ENCODE measurements at places on chromosomes 13 and 19. TPM values are rescaled to one million over a fixed set of nuclear protein-coding genes. Genes with fewer than 3 reads are reported as not detected.

Gene GJB6
- total RNA-seq, result not detected

Gene TINCR
- not detected for total RNA-seq

Gene C13orf42
- total RNA-seq, result not detected

Gene ZNF66
- 1.7 TPM for total RNA-seq

Gene ITGBL1
- 42.5 TPM for total RNA-seq

Gene ABHD8
- 13.8 TPM for total RNA-seq

Gene MYBPC2
- under 0.01 TPM for total RNA-seq

Gene CEACAM20
- not detected for total RNA-seq

DNA sequence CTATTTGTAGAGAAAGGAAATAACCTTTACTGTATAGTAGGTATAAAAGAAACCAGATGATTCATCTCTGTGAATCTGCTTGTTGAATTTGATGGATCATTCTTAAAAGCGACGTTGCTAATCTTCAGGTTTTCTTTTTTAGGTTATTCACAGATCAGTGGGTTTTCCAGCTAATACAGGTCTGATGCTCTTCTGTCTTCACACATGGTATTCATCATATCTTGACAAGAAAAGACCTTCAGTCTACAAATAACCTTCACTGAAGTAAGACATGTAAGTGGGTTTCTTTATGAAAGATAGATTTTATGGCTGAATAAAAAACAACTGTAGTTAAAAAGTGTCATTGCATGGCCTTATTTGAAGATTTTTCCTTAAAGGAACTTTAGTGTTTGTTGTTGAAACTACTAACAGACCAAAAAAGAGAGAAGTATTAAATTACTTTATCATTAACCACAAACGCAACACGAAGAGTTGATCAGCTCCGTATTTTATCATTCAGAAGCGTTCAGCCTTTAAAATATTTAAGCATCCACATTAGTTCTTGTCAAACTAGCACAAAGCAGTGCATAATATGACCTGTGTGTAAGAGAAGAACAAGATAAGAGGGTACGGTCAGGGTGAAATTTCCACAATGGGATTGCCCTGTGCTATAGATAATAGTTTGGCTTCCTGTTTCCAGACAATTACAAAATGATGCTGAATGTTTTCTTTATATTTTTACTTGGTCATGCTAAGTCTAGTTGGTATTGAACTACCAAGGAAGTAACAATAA, 299.5 kb downstream of the MZT1 start:
- no peak for DNase-seq

- DNase-seq, result peak; percentile 83
Measured at GRCh38 chr19:47713046-47714021, at the start of gene EHD2. Gene EHD2, plus strand, starts transcription at chr19:47713422. Its CDS starts 3,191 bp downstream, at chr19:47716613.

- peak; percentile 87 for DNase-seq
Measured at GRCh38 chr19:18551631-18552030, 6.0 kb upstream of the KXD1 start.

DNA sequence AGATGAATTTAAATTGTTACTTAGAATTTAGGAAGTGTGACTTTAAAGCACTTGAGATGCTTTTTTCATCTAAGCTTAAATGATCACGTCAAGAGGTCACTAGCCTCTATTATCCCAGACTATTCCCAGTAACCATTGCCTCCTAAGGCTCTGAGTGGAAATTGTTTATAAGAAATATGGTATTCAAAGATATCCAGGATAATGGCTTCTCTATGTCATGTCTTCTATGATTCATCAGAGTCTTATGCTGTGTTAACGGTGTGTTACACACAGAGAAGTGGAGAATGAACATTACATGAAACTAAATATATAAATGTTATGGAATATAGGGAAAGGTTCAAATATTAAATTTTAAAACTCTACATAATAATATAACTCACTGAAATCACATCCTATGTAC, 79.8 kb upstream of the NBEA start:
- DNase-seq, result no peak

GRCh38 chr13:108383667-108384066, 114.1 kb downstream of the TNFSF13B start:
- DNase-seq, result no peak

DNA sequence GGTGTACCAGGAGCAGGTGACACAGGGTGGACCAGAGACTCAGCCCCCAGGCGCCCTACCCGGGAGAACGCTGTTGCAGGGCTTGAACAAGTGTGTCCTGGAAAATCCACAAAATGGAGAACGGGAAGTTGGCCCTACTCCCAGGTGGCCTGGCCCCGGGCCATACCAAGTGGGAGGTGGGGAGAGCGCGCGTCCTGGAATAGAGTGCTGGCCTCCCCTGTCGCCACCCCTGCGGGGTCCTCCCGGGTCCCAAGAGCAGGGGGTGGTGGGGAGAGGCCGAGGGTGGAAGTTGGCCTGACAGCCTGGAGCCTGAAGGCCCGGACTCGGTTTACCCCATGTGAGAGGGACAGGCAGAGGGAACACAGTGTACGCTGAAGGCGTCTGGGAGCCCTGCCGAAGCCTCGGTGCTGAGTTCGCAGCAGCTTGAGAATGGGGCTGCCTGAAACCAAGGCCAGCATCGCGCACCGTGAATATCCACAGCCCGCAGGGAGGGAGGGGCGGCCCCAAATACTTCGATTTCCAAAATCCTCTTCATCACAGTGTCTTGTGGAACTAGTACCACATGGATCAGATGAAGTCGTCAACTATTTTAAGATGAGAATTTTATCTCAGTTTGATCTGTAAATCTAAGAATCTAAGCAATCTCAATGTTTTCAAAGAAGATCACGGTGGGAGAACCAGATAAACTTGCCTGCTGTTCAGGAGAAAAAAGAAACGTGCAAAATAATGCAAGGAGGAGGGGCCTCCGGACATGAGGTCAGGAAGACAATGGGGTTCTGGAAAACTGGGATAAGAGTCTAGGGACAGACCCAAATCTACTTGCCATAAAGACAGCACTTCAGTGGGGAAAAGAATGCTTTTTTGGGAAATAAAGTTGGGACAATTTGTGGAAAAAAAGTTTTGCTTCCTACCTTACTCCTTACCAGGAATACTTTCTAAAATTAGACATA, 10.4 kb upstream of the KLF16 start:
- no peak for DNase-seq

GRCh38 chr13:77285098-77285497, 41.8 kb downstream of the MYCBP2 start:
- no peak for DNase-seq

DNA sequence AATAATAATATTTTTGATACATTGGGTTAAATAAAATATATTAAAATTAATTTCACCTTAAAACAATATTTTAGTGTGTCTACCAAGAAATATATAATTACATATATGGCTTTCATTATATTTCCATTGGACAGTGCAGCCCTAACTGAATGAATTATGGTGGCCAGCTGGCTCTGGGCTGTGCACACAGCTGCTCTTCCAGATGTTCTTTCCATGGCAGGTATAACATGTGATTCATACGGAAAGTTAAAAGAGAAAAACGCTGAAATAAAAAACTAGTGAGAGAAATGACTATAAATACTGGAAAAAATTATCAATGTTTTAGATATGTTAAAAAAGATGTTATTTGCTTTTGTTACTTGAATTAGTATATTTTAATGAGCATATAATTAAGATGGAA, 216.3 kb downstream of the RGCC start:
- DNase-seq, result no peak

DNA sequence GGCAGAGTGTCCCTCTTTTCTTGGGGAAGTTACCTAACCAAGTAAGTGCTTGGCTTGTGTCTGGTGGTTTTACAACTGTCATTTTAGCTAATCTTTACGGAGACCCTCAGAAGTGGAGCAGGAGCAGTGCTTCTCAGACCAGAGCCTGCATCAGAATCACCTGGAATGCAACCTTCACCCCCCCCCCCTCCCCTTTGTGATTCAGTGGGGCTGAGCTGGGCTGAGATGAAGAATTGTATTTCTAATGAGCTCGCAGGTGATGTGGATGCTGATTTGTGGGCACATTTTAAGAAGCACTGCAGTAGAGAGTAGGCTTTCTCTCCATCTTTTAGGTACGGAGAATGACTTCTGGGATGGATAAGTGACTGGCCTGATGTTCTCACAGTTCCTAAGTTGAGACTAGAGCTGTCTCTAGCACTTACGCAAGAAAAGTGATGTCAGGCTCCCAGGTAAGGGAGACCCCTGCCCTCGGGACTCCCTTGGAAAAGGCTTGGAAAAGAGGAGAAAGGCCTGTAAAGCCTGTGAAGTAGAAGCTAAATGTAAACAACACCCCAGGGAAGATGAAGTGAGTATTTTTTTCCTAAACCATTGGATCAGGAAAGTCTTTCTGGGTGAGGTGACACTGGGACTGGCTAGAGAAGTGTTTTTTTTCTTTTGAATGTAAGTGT, 23.3 kb upstream of the RNF113B start:
- no peak for DNase-seq

DNA sequence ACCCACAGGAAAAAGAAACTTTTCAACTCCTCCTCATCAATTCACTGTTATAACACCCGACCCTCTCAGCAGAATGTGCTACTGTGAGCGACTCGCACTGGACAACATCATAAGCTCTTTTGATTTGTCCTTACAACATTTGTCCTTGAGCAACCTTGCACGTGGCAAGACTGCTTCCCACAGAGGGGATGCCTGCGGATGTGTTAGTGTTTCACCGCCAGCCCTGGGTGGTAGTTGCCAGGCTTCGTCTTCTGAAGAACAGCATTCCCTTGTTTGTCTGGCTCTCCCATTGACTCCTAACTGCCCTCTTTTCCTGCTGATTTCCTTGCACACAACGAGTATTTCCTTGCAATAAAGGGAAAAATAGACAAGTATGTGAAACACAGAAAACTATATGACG, 111.4 kb upstream of the SLC7A1 start:
- no peak for DNase-seq

DNA sequence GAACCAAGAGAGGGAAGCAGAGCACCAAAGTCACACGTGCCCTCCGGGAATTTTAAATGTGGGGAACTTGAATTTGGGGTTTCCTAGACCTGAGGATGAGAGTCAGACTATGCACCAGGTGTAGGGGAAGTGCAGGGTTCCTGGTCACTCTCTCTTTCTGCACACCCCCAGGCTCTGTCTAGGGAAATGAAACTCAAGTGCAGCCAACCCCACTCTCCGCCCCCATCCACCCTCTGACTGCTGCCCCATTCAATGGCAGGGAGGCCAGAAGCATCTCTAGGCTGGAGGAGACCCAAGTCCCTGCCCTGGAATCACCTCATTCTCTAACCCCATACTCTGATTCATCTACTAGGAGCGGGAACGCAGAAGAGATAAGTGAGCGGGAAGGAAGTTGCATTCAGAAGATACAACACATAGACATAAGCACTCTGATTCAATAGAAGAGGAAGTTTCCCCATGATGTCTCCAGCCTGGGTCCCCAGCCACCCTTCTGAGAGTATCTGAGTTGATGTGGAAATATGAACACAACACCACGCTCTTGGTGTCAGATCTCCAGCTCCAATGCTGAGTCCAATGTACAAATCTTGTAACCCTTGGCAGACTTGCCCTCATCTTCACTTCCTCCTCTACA, 4.7 kb upstream of the SIGLEC14 start:
- DNase-seq, result no peak

- DNase-seq, result no peak
Measured at GRCh38 chr13:28548872-28549271, 53.9 kb upstream of the FLT1 start.

GRCh38 chr19:56158170-56158757, 17.2 kb downstream of the ZNF444 start:
- DNase-seq, result no peak

GRCh38 chr19:33358408-33358807, 15.1 kb upstream of the CEBPG start:
- no peak for DNase-seq

GRCh38 chr19:5971714-5972354, 6.1 kb downstream of the RANBP3 start:
- DNase-seq, result no peak
